ENCODE measurements at places on chromosomes 12 and 14.

DNA sequence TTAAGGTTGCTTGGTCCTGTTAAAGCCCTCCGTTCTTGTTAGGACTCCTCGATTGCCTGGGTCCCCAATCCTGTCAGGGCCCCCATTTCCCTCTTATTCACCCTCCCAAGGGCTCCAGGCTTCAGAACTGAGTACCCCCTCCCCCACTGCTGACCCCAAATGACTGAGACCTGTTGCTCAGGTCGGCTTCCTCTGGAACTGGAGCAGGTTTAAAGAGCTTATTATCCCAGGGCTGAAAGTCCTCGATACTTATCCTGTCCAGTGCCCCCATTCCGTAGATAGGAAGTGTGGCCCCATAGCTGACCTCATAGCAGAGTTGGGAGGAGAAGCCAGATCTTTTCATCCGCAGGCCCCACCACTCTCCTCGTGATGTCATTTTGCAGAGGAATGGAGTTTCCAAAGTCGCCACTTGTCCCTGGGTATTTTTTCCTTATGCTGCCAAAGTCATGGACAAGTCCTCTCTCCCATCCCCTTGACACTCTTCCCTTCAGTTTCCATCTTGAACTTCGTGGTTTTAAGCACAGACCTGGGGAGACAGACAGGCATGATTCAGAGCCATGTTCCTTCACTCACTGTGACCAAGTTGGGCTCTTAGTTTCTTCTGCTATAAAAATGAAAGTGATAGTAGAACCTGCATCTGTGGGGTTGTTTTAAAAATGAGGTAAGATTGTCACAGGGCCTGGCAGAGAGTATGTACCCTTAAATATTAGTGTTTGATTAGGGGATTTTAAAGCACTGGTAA lies 1.2 kb downstream of the USP30 start:
- DNase-seq: peak; percentile 54

- DNase-seq: peak; percentile 31
Observed at GRCh38 chr14:76386944-76387782, 11.2 kb downstream of the ESRRB start.

DNA sequence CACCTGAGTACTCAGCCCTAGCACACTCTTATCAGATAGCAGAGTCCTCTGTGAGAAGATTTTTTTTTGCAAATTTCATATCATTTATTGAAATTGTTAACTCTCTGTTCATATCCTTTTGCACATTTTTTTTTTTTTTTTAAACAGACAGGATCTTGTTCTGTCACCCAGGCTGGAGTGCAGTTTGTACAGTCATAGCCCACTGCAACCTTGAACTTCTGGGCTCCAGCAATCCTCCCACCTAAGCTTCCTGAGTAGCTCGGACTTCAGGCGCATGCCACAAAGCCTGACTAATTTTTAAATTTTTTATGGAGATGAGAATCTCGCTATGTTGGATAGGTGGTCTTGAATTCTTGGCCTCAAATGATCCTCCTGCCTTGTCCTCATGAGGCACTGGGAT lies 4.3 kb downstream of the PARP2 start:
- no peak for DNase-seq

DNA sequence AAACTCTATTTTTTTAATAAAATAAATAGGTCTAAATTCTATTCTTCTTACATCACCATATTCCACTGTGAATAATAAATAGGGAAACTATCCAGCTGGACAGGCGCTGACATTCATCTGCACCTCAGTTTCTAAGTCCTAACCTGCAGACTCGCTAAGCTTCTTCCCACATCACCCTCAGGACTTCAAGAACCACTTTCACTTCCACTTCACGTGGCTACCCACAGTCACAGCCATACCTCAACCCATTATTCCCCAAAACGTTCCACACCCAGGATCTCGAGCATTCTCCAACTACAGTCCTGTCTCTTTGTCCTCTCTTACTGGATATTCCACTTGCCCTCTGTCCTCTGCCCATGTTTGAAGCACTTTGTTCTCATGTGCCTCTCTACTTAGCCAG lies 71.1 kb downstream of the C2CD5 start:
- DNase-seq: no peak

GRCh38 chr12:124663771-124664366 lies 96.5 kb upstream of the NCOR2 start:
- no peak for DNase-seq

DNA sequence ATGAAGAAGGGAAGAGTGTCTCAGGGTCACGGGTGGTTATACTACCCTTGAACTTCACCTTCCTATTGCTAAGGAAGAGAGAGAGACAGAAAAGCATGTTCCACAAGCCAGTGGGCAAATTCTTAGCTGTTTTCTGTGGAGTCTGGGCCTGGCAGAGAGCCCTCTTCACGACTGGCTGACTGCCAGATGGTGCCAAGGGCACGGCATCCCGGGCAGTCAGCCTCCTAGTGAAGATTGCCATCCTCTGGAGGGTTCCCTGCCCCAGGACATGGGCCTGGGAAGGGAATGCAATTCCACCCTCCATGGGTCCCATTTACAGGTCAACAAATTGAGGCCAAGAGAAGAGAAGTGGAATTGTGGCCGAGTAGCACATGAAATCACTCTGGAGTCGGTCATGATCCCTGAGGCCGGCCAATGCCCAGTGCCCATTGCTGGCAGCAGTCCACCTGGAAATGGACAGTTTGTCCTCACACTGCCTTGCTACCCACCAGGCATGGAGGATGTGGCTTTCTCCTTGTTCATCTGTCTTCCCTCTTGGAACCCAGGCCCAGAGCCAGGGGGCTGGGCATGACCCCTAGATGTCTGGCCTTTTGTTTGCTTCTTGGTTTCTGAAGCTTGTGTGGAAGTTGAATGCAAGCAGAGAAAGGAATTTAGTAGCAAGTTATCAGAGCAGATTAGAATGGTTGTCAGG lies 9.9 kb downstream of the TUNAR start:
- DNase-seq: no peak

DNA sequence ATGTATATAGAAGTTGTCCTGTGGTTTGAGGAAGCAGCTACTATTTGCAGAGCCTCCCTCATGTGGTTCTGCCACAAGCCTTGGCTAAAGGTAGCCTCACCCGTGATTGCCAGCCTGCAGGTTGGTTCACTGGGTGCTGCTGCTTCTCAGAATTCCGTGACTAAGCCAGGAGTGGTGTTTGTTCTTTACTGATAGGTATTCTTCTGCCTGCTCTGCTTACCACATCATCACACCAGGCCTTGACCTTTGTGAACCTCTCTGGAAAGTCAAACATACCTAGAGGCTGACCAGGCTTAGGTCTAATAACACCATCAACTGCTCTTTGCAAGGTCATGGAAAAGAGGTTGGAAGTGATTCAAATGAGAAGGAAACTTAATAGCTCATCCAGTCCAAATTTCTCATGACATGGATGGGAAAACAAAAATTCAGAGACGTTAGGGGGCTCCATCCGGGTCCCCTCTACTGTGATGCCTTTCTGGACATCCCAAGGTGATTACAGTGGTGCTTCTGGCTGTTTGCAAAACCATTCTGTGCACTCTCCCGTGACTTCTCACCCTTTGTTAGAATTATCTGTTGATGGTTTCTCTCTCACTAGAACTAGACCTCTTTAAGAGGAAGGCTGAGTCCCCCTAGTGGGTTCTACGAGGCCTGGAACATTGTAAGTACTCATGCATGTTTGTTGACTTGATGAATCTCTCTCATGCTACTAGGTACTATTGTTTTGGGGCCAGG lies 8.5 kb upstream of the SOCS2 start:
- DNase-seq: no peak

GRCh38 chr12:105921872-105922669 lies 216.7 kb downstream of the NUAK1 start:
- no peak for DNase-seq

- no peak for DNase-seq
Observed at GRCh38 chr14:92556255-92556741, 42.7 kb downstream of the RIN3 start.

GRCh38 chr12:68559246-68559645 lies 51.5 kb upstream of the RAP1B start:
- peak; percentile 72 for DNase-seq

DNA sequence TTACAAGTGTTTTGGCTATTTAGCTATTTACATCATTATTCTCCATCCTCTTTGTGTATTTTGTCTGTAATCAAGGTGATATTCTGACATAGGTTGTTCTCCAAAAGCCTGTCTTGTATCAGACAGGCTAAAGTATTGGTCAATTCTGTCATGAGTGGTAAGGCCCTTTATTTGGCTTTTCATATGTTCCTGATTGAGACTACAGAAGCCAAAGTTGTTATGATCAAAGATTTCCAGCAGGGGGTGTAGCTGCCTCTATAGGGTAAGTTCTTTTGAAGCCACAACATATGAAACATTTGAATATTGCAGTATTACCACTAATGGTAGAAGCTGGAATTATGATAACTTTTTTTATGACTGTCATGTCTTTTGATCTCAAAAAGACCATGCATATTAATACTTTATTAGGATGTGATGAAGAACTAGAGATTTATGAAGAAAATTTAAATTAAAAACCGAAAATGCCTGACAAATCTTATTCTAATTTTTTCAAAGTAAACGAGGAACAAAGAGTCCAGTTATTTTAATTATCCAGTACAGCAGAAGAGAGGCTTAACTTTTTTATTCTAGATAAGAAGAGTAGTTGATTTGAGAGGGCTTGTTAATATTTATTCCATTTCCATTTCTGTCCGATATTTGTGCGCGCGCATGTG lies 3.4 kb upstream of the ARHGAP5 start:
- DNase-seq: peak; percentile 70

- peak; percentile 40 for DNase-seq
Observed at GRCh38 chr14:34792598-34792997, 78.2 kb upstream of the CFL2 start.

DNA sequence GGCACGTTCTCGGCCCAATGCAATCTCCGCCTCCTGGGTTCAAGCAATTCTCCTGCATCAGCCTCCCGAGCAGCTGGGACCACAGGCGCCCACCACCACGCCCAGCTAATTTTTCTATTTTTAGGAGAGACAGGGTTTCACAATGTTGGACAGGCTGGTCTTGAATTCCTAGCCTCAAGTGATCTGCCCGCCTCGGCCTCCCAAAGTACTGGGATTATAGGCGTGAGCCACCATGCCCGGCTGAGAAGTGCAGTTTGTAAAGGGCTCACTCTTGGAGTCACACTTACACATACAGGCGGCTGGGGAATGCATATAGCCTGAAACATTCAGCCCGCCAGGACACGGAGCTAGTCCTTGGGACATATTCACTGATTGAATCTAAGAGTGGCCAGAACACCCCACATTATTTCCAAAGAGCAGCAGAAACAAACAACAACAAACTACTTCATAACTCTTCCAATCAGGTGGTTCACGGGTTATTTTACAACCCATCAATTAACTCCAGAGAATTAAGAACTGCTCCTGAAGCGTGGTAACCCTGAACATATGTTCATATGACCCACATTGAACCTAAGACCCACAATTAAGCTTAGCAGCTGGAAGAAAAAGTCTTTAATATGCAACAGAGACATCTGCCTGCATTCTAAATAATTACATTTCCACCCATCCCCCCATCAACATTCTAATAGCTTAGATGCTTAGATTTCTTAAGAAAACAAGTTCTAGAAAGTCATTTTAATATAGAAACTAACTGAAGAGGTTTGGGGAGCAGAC lies 49.2 kb downstream of the SSH1 start:
- no peak for DNase-seq
